Inflammatory macrophage (primary cell): ENCODE measurements at places on chromosomes 12 and 14.

GRCh38 chr14:56102941-56103340 is 15.3 kb upstream of the PELI2 start:
- no peak for DNase-seq

DNA sequence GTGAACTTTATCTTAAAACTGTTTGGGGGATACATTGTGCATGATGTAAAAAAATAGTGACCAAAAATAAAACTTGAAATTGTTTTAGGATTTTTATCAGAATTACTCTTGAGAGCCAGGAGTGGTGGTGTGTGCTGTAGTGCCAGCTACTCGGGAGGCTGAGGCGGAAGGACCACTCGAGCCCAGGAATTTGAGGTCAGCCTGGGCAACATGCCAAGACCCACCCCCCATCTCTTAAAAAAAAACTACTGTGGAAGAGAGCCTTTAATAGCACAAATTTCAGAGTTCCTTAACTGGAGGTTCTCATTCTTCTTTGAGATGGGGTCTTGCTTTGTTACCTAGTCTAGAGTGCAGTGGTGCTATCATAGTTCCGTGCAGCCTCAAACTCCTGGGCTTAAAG is 21.5 kb downstream of the CPSF2 start:
- no peak for DNase-seq

- DNase-seq, result no peak
Measured at GRCh38 chr14:52189325-52189724, 78.2 kb upstream of the PTGDR start.

GRCh38 chr12:40464121-40464520 is 228.1 kb upstream of the CNTN1 start:
- no peak for DNase-seq

DNA sequence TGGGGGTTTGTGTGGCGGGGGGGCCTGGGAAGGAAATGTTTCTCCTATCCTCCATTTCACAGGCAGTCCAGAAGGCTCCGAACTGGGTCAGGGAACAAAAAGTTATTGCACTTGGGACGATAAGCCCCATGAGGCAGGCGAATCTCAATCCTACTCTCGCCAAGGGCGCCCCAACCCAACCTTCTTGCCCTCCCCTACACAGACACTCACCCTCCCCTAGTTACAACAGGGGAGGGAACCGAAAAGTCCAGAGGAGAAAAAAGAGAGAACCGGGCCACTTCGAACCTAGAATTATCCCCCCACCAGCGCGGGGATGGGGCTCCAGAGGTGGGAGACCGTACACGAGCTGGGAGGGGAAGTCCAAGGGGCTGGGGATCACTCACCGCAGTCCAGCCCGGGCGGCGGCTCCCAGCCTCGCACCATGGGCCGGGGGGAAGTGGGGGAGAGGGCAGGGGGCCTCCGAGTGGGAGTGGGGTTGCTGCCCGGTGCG is 357 bp downstream of the HOMEZ start:
- no peak for DNase-seq

DNA sequence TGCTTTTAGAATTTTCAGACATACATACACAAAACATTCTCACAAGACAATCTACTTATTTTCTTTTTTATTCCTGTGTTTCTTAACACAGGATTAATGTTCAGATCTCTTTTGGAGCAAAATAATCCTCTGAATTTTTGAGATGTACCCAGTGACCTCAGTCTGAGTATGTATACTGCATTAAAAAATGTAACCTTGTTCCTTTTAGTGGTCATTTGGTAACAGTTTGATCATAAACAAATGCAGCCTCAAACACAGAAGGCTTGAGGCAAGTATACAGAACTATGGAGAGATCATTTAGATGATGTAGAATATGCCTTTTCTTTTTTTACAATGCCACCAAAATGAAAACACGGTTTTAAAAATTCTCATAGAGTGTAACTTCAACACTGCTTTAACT is 9.7 kb downstream of the HIF1A start:
- no peak for DNase-seq

GRCh38 chr12:15404485-15404884 is 82.2 kb downstream of the PTPRO start:
- no peak for DNase-seq

- no peak for DNase-seq
Measured at GRCh38 chr14:40841886-40842285, 764.8 kb upstream of the LRFN5 start.

DNA sequence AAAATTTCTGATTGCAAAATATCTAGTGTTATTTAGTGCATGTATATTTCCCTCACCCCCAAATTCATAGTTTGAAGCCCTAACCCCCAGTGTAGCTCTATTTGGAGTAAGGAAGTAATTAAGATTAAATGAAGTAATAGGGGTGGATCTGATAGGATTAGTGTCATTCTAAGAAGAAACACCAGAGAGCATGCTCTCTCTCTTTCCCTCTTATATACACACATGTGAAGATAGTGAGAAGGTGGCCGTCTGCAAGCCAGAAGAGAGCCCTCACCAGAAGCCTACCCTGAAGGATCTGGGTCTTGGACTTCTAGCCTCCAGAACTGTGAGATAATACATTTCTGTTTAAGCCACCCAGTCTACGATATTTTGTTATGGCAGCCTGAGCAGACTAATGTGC is 120.3 kb downstream of the TMEM30B start:
- no peak for DNase-seq
